H1 (cell line): ENCODE measurements at places on chromosomes 3 and 15. TPM values are rescaled to one million over a fixed set of nuclear protein-coding genes. Genes with fewer than 3 reads are reported as not detected.

The FGF12 gene
- 13.6 and 16.6 TPM in 2 replicates for total RNA-seq

- H3K36me3 ChIP-seq, result no peaks in the 10 kb centered on the region
- H3K4me3 ChIP-seq, result no peak overlapping the region
- H3K27me3 ChIP-seq, result no peaks in the 10 kb centered on the region
- DNase-seq, result no peak
These were observed 99.0 kb downstream of the ST8SIA2 start for GRCh38 chr15:92492551-92493115.

DNA sequence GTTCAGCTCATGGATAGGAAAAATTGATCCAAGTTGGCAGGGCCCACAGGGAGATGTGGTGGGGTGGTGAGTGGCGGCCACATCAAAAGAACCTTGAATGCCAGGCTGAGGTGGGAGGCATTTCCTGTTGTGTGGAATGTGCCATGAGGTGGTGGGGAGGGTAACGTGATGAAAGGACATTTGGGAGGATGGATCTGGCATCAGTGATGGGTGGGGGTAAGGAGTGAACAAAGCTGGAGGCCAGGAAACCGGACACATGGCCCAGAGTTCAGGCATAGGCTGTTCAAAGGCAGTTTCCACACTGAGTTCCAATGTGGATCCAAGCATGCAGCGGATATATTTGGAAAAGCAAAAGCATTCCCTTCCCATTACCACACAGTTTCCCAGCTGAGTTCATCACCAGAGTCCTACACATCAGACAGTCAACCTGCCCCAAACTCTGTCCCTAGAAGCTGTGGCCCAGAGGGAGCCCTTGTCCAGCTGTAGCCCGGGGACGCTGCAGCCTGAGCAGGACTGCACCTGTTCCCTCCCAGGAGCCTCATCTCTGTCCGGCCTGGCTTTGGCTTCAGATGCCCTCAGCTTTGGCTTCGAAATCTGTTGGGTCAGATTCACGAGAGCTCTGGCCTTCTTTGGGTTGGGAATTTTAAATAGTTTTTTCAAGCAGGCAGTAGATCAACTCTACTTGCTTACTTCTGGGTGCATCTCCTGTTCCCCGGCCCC lies 37.8 kb upstream of the GOLGA6B start:
- H3K27me3 ChIP-seq, result no peaks in the 10 kb centered on the region
- no peak for DNase-seq
- peaks cover 7% of the 10 kb centered on the region for H3K4me1 ChIP-seq
- no peak overlapping the region; the same call in 1 of the 2 replicates for H3K27ac ChIP-seq
- no peak overlapping the region for H3K4me3 ChIP-seq

DNA sequence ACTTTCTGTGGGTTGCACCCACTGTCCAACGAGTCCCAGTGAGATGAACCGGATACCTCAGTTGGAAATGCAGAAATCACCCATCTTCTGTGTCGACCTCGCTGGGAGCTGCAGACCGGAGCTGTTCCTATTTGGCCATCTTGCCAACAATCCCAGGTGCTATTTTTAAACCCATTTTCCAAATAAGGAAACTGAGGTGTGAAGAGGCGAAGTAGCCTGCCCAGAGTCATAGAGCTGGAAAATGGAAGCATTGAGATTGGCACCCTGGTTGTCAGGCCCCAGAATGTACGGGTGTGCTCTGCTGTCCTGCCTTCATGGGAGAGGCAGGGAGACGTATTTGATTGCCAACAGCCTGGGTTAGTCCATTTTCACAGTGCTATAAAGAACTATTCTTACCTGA lies 39.6 kb downstream of the TMEM266 start:
- DNase-seq, result no peak
- no peaks in the 10 kb centered on the region for H3K36me3 ChIP-seq
- H3K27ac ChIP-seq, result no peak overlapping the region
- no peaks in the 10 kb centered on the region for H3K27me3 ChIP-seq
- no peaks in the 10 kb centered on the region for H3K4me1 ChIP-seq
- H3K4me3 ChIP-seq, result no peak overlapping the region

DNA sequence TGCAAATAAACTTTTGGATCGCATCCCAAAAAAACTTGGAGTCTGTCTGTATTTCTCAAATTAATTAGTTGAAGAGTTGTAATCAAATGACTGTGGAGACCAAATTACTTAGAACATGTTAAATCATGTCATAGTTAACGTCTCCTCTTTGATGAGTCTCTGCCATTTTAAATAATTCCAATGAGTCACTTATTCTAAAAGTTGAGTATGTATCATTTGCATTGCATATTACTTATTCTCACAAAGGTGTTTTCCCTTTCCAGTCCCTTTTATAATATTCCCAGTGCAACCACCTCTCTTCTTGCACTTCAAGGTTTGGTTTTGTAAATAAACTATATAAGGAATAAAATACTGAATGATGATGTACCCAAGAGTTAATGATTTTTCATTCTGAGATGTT lies 36.0 kb upstream of the MBNL1 start:
- no peaks in the 10 kb centered on the region for H3K27me3 ChIP-seq
- no peaks in the 10 kb centered on the region for H3K4me1 ChIP-seq
- no peak overlapping the region for H3K4me3 ChIP-seq
- no peak overlapping the region for H3K27ac ChIP-seq
- no peaks in the 10 kb centered on the region for H3K36me3 ChIP-seq

GRCh38 chr3:119492128-119492527 lies 6.2 kb upstream of the TIMMDC1 start:
- H3K4me3 ChIP-seq, result no peak overlapping the region
- H3K36me3 ChIP-seq, result no peaks in the 10 kb centered on the region
- no peak overlapping the region for H3K27ac ChIP-seq
